ENCODE measurements at places on chromosomes 7 and 10.

- DNase-seq = no peak
Observed at GRCh38 chr7:3923307-3923918, 622.4 kb downstream of the SDK1 start.

GRCh38 chr7:132438926-132439325 lies 137.3 kb downstream of the PLXNA4 start:
- DNase-seq = no peak

DNA sequence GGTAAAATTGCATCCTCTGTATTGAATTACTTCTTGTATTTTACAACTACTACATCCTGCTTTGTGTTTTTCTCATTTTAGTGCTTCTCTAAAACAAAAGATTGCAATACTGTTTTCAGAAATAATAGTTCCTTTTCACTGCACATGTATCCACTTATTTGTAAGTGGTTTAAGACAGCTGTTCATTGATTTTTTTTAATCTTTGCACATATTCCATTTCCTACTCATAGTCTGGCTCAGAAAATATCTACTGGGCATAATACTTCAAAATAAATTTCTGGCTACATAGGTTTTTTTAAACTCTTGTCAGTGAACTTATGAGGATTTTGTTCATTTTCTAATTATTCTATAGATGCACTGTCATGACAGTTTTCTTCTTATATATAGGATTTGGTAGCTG lies 54.8 kb downstream of the SND1 start:
- DNase-seq = no peak

- no peak for DNase-seq
Observed at GRCh38 chr10:6501931-6502330, 78.1 kb downstream of the PRKCQ start.

DNA sequence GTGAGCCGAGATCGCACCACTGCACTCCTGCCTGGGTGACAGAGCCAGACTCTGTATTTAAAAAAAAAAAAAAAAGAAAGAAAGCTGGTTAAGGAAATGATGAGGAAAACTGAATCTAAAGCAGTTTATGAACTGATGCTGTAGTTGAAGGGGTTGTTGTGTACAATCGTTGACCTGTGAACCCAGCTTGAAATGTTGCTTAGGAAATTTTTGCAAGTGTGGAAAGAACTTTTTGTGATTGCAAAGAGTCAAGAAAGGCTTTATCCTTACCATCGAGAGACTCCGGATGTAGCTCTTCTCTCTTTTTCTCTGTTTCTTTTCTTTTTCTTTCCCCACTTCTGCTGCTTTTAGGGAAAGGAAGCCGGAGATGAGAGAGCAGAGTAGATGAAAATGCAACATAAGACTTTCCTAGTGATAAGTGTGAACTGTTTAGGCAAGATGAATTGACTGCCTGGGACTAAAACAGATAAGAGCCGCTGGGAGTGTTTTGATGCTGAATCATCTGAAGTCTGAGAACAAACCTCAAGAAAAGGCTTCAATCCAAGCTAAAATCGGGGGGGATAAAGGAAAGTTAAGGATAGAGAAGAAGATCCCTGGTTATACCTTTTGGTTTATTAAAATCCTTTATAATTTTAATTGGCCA lies 69.0 kb downstream of the TAF3 start:
- DNase-seq = no peak

DNA sequence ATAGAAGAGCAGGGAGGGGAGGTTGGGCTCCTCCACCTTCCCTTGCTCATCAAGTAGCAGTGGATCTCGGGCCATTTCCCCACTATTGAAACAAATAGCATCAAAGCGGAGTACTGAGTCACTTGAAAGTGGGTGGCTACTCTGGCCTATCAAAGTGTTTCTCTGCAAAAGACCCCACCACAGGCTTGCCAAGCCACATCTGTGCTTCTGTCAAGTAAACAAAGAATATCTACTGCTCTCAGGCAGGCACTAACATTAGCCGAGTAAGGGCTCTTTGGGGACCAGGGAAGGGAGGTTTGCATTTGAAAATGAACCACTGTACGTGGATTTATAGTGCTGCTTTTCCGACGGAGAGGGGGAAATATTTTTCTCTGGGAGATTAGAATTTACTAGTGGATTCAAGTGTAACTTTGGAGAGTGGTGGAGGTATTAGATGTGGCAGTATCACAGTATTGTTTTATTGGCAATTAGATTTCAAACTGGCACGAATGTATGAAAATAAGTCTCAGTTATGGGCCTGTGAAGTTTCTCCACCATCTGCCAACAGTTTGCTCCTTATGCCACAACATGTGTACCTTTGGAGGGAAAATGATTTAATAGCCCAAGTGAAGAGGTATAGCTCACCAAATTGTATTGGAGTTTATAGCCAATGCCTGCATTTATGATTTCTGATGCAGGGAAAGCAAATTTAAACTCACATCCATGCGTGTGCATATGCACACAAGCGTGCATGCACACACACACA lies 97.5 kb downstream of the RPS24 start:
- DNase-seq = no peak

Data from suppressor macrophage treated with lipopolysaccharide for 1 hour (primary cell).